Stimulated activated CD4-positive, alpha-beta T cell treated with anti-CD3 and anti-CD28 coated beads, Interleukin-1b, Interleukin-23, amount 100 ng/mL, for 1 hour (primary cell): ENCODE measurements at places on chromosomes 16 and 17.

DNA sequence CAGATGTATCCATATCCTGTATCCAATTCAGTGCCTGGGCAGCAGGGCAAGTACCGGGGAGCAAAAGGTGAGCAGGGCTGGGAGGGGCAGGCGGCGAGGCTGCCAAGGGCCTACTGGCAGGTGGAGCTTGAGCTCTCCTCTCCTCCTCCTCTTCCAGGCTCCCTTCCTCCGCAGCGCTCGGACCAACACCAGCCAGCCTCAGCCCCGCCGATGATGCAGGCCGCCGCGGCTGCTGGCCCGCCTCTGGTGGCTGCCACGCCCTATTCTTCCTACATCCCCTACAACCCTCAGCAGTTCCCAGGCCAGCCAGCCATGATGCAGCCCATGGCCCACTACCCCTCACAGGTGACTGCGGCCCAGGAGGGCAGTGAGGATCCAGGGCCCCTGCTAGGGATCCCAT is 11.6 kb downstream of the ATXN2L start:
- DNase-seq = no peak

DNA sequence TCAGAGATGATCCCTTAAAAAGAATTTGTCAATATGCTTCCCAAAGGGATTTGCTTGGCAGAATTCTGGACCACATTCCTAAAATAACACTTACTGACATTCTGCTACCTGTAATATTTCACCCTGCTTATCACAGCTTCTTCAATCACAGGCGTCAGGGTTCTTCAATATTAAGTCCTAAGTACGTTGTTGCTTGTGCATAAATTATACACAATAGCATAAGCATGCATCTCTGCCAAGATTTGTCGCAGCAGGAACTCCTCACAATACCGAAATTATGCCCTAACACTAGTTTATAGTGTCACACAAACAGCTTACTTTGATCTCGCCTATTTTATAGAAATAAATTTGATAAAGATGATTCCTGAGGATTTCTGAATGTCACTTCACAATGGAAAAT is 48.9 kb downstream of the UBE2G1 start:
- DNase-seq = no peak

GRCh38 chr16:3121851-3122467 is 9.6 kb downstream of the ZNF205 start:
- no peak for DNase-seq

GRCh38 chr17:55117164-55117563 is 147.6 kb upstream of the HLF start:
- DNase-seq = no peak

DNA sequence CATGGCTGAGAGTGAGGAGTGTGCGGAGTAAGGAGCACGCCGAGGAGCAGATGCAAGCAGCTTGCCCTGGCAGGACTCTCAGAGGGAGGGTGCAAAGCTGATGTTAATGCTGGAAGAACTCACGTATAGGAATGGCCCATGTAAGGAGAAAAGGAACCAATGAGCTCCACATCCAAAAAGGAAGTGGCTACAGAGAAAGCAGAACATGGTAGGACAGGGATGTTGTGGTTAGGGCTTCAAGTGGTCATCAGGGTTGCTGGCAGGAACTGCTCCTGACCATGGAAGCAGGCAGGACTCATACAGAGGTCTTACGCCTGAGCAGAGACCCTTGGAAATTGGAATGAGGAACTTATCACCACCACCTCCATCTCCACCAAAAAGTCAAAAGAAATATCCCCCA is 5.2 kb downstream of the MYO1D start:
- DNase-seq = no peak
